Lower leg skin (tissue), 4 donors: ENCODE measurements at places on chromosomes 12 and 14.

DNA sequence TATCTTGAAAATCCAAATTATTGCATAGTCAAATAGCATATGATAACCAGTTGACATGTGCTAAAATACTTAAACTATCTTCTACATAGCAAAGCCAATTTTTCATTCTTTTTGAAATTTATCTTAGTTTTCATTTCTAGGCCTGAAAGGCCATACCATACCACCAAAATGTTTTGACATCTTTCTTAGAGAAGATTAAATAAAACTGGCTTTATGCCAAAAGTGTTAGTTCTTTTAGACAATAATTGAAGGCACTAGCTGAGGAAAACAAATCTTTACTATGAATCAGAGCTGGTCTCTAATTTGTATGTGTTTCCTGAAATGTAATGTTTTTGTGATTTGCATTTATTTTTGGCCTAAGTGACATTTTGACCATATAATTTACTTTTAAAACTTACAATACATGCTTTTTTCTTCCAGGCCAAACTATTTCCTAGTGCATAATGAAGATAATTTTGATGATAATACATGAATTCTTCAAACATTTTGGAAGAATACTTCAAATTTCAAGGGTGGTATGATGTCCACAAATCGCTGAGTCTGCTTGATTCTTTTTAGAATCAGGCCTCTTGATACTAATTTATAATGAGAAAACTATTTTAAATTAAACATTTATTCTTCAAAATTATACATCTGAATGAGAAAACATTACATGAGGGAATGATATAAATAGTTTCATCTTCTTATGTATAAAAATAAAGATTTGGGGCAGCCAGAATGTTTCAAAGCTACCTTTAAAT lies 6.5 kb upstream of the KCNMB4 start:
- no peak for DNase-seq

DNA sequence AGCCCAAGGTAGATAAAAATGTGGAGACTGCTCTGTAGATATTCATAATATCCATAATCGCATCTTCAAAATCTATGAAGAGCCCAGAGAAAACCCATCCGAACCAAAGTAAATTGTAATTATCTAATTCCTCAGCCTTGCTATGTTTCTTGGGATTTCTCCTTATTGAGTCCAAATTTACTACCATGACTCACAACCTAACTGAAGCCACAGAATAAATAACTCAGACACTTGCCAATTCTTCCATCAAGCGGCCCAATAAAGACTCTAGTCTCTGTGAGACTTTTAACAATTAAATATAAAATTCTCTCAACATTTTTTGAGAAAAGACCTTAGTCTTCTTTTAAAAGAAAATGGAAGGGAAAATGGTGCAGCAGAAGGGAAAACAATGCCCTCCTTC lies 409.8 kb downstream of the DAD1 start:
- no peak for DNase-seq

DNA sequence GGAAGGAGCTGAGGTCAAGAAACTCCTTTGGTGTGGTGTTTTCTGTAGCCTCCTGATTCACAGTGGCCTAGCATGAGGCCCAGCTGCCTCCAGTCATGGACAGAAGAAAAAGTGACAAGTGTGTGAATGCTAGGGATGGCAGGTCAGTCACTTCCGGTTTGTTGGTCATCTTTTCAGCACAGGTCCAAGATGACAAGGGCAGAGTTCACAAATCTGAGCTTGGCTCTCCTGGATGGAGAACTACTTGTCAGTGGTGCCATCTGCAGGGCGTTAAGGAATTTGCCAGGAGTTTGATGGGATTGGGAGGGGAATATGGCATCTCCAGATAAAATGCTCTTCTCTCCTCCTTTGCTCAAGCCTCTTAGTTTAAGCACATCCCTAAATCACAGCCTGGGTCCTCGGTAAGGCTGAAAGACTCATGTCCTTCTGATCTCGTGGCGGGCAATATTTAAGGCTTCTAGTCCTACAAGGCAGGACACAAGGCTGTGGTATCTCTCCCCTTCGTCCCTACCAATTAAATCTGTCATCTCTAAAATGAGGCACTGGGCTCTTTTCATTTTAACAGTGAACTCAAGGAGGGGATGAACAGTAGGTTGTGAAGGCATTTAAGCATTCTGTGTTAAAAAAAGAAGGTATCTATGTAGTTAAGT lies 10.0 kb downstream of the TUBA1B start:
- DNase-seq = no peak

DNA sequence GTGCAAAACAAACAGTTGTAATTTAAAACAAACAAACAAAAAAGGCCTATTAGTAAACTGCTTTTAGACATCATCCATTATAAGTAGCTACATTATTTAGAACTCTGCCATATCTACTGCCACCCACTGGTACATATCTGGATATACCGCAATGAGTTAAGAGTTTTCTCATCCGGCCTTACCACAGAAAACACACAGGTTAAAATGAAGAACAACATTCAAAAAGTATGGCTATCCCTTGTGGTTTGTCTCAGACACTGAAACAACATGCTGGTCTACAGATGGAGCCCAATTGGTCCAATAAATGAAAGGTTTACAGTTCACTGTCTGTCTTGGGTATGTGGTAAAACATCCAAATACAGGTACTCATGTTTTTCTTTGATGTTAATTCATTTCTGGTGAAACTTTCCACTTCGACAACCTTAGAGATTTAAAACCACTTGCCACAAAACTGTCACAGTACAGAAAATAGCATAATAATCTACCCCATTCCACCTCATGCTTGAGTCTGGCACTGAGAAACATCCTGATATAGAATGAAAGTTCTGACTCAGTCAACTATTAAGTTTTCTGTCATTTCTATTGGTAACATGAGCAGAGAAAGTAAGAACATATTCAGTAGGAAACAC lies 354.3 kb downstream of the CEP128 start:
- DNase-seq = no peak

GRCh38 chr14:70027785-70028428 lies 148.7 kb downstream of the SMOC1 start:
- DNase-seq = peak; percentile 91

DNA sequence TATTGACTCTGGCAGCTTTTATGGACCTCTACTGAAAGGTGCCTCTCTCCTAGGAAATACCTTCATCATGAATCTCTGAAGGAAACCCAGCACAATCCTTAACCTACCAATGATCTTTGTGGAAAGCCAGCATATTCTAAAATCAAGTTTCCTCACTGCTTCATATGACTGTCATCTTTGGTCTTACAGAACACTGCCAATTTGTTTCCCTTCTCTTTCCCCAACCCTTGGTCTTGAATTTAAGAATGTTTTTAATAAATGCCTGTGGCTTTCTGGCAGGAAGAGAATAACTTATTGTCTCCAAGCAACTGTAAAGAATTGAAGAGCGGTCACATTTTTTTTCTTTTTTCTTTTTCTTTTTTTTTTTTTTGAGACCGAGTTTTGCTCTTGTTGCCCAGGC lies 427.6 kb downstream of the IPO8 start:
- no peak for DNase-seq

DNA sequence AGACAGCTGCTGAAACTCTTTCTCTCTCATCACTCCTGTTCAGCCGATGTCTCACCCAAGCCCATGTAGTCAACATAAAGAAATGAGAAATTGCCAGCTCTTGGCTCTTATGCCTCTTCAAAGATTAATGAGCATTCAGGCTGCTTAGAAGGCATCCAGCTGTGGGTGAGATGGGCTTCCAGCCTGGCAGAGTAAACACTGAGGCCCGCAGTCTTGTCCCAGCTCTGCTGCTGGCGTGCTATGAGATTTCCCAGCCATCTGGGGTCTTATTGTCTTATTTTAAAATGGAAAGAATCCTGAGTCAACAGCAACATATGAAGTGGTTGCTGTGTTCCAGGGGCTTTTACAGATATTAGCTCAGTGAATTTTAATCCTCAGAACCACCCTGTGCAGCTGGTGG lies 12.6 kb downstream of the RXYLT1 start:
- DNase-seq = no peak

DNA sequence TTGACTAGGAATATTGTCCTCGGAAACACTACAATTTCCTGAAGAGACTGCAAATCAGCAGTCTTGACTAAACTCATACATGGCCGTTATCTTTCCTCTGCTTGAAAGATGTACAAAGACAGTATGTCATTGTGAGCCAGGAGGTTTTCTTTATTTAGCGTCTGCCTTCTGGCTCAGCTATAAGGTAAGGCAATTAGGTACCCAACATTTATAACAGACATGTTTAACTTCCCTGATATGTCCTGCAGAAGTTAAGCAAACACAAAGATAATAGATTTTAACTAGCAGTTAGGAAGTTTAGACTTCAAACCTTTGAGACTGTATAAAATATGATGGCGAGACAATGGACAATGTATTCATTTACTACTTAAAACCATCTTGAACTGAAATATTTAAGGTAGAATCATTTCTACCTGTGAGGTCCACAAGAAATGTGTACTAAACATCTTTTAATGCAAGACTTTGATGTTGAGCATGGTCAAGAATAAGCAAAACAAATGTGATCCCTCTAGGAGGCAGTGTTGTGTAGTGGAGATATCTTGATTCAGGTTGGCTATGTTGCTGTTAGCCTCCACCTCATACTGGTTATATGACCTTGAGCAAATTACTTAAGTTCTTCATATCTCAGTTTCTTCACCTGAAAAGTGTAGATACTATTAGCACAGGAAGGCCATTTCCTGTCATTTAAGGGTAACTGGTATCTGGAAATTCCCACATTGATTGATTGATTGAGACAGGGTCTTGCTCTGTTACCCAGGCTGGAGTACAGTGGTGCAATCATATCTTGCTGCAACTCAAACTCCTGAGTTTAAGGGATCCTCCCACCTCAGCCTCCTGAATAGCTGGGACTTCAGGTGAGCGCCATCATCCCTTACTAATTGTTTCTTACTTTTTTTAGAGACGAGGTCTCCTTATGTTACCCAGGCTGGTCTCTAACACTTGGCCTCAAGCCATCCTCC lies 96.3 kb upstream of the EEA1 start:
- DNase-seq = no peak

- DNase-seq = no peak
Observed at GRCh38 chr14:93333631-93334103, 831 bp upstream of the BTBD7 start.

DNA sequence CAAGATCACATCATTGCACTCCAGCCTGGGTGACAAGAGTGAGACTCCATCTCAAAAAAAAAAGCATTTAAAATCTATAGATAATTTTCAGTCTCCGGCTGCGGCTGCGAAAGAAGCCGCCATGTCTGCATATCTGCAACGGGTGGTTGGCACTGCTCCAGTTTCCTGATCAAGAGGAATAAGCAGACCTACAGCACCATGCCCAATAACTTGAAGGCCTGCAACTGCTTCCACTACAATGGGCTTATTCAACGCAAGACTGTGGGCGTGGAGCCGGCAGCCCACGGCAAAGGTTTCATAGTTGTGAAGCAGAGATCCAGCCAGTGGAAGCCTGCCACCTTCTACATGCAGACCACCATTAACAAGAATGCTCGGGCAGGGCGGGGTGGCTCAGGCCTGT lies 30.6 kb upstream of the EID3 start:
- DNase-seq = no peak

DNA sequence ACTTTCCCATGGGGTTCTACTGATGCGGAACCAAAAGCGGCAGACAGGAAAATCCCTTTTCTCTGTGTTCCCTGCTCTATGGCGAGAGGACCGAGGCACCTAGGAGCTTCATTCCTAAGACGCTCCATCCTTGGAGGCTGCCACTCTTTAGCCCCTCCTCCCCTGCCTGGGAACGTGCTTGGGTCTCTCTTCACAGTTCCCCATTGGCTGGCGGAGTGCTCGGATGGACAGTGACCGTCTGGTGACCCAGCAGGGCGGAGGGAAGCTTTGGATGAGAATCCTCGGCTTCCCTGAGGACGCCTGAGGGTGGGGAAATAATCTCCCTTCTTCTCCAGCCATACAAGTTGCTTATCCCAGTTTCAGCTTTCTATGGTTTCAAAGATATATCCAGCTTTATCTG lies 37.3 kb downstream of the KCNA5 start:
- peak; percentile 72 for DNase-seq

DNA sequence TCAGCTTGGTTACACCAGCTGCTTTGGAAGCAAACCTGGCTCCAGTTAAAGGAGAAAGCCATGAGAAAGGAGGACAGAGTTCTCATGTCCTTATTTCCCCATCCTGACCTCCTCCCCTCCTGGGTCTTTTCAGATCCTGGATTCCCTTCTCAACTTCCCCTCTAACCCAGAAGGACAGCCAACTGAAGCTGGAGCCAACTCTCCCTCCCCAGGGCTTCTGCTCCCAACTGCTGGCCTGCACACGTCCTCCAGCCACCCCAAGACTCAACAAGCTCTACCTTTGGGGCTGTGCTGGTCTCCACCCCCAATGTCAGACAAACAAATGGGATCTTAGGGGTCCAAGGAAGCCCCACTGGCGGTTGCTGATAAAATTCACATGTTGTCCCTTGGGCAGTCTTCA lies 651.1 kb upstream of the TBX3 start:
- no peak for DNase-seq

- no peak for DNase-seq
Observed at GRCh38 chr14:22509751-22510300, 79.2 kb downstream of the DAD1 start.

GRCh38 chr12:122721057-122721545 lies 4.5 kb upstream of the HCAR3 start:
- DNase-seq = no peak

- DNase-seq = no peak
Observed at GRCh38 chr14:102234331-102235264, 70.4 kb downstream of the MOK start.
